ENCODE measurements at places on chromosomes 7 and 10. TPM values are rescaled to one million over a fixed set of nuclear protein-coding genes. Genes with fewer than 3 reads are reported as not detected.
A peak's percentile ranks its signal among the peaks of the same experiment; 100 is the strongest.

- DNase-seq: no peak
Measured at GRCh38 chr10:91569522-91569921, 63.3 kb downstream of the PPP1R3C start.

PPP1R9A gene
- 93.3 TPM for total RNA-seq

NEBL gene
- total RNA-seq: 64.0 TPM

DNA sequence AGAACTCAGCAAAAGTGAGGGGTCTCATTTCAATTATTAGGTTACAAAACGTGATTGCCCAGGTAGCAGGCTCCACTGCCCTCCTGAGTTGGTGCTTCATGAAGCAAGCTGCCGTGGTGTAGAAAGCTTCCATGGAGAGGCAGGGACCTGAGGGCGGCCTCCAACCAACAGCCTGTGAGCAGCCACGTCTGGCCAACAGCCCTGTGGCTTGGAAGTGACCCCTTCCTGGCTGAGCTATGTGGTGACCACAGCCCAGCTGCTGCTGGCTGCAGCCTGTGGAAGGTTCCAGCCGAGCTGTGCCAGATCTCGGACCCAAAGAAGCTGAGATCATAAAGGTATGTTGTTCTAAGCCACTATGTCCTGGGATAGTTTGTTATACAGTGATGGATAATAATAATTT lies 122.5 kb upstream of the KLF6 start:
- DNase-seq: no peak

GRCh38 chr10:73338801-73339368 lies 19.8 kb downstream of the CFAP70 start:
- no peak for DNase-seq

TRIM50 gene
- not detected for total RNA-seq

GRCh38 chr10:77492368-77492994 lies 145.1 kb downstream of the KCNMA1 start:
- DNase-seq: no peak

DPY19L1 gene
- 25.7 TPM for total RNA-seq

DNA sequence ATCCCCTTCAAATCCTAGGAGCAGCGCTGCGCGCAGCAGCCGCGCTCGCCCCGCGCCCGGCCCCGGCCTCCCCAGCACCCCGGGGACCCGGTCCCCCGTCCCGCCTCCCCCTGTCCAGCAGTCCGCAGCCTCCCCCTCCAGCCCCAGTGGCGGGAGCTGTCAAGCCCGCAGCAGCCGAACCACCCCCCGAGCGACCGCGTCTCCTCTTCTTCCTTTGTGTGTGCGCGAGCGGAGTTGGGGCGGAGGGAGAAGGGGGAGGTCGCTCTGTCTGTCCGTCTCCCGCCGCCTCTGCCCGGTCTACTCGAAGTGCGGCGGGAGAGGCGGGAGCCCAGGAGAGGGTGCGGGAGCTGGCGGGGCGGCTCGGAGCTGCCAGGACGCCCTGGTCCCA lies 375 bp upstream of the CHN2 start:
- DNase-seq: peak; percentile 48

LIPF gene
- total RNA-seq: not detected

ANKRD2 gene
- not detected for total RNA-seq

DNA sequence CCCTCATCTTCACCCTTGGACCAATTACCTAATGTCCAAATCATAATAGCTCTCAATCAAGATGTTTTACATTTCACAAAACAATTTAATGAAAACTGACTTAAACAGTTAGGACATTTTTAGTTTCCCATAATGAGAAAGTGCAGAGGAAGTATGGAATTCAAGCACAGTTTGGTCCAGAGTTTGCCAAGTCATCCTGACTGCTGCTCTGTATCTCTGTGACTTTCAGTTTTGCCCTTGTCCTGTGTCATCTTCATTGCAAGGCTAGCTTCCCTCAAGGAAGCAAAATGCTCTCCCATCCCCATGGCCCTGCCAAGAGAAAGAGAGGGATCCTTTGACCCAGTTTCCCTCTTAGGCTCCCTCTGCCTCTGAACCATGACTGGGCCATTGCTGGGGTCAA lies 7.9 kb upstream of the PLEKHS1 start:
- DNase-seq: no peak

- no peak for DNase-seq
Measured at GRCh38 chr10:44358080-44358771, 26.7 kb downstream of the CXCL12 start.

- no peak for DNase-seq
Measured at GRCh38 chr10:43000651-43001426, 76.0 kb upstream of the RET start.

DNA sequence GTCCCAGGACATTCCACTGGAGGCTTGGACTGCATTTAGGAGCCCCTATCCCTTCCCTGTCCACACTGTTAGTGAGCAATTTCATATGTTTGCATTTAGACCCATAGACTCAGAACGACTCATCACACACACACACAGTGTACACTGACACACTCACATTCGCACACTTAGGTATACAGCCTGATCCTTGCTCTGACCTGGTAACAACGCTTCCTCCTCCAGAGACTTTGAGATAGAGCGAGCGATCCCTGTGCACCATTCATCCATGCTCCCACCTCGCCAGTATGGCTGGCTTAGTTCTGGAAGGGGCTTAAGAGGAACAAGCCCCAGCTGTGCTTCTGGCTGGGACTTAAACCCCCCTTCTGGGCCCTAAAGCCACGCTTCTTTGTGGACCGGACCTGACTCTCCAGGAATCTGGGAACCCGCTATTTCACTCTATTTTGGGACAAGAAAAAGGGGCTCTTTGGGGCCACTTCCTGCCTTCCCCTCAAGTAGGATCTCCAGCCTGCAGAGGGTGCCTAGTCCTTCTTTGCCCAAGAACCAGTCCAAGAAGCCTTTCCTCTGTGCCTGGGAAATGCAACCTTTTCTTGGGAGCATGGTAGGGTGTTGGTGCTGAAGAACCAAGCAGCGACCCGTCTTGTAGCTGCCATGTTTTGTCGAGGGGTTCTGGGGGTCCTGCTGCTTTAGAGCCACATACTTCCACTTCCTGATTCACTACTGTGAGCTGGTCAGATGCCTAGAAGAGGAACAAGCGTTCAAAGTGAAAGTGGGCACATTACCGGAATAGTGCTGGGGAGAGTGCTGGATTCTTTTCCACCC lies 1.1 kb upstream of the HOXA13 start:
- DNase-seq: no peak

FAM3C gene
- total RNA-seq: 110 TPM

DNA sequence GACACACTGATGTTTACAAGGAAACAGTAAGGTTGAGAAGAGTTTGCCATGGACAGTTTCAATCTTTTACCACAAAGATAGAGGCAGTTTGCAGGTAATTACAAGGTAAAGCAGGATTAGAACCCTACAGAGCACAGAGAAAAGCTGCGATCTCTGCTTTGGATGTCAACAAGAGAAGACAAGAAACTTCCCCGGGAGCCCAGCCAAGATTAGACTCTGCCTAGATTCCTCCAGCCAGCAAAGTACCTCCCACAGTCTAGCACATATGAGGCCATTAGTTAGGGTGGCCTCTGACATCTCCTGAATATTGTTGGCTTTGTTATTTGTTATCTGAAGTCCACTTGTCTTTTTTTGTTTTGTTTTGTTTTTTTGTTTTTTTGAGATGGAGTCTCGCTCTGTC lies 178.1 kb downstream of the CALN1 start:
- DNase-seq: no peak

H2BK1 gene
- not detected for total RNA-seq

- DNase-seq: peak; percentile 33
Measured at GRCh38 chr7:107890493-107890961, 456 bp upstream of the DLD start.

DNA sequence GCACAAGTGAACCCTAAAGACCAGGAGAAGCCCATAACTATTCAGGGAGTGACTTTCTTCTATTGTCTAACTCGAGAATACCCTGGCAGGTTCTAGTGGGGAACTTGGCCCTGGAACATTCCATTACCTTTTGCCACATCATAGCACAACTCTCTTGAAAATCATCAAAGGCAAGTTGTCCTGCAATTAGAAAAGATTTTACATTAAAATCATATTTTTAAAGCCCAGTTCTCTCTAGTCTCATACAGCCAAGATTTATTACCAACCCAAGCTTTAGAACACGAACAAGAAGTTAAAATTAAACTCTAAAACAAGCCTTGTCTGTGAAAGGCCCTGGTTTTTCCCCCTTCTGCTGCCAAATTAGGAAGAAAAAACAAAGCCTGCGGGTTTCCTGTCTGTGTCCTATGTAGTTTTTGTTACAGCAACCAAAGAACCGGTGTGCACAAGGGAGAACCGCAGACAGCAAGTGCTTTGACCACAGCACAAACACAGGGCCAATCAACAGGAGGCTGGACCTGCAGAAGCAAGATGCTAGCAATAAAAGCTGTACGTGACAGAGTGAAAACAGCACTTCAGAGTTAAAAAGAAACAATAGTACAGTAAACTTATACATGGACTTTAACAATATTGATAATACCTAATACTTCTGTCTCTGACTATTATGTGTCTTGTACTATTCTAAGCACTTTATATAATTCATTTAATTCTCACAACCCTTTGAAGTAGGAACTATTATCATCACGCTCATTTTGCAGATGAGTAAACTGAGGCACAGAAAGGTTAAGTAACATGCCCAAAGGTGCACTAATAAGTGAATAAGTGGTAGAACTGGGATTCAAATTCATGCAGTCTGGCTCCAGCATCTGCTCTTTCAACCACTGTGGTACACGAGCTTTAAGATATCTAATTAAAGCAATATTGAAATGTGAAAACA lies 65.8 kb downstream of the STK17A start:
- no peak for DNase-seq

DNA sequence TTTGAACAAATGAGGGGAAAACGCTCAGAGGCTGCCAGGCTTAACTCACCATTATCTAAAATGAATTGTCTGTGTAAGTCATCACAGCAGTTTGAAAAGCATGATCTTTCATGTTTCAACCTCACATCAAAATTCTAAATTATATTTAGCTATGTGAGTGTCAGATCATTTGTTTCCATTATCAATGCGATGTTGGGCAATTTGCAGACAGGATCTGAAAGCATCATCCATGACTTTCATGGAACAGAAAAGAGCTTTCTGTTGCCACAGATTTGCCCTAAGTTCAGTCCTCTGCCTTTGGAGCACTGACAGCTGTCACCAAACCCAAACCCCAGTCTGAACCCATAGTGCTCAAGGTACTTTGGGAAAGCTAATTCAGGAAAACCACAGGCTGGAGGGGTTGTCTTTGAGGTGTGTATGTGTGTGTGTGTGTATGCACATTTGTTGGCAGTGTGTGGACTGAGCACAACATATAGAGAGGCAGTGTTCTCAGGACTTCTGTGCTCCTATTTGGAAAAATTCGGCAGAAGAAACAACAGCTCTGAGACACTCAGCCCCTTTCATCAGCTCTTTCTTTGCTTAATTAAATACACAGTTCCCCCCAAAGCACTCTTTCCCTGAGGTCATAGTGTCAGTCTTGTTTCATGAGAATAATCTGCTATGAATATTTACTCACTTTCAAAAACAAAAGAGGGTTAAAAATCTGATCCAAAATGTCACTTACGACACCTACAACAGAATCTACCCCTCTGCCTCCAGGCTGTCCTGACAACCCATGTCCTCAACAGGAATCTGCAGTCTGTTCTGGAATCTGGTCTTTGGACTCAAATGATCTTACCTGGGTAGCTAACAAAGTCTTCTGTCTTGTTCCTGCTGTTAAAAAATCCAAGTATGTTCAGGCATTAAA lies 188.5 kb upstream of the KLF14 start:
- DNase-seq: no peak

DNA sequence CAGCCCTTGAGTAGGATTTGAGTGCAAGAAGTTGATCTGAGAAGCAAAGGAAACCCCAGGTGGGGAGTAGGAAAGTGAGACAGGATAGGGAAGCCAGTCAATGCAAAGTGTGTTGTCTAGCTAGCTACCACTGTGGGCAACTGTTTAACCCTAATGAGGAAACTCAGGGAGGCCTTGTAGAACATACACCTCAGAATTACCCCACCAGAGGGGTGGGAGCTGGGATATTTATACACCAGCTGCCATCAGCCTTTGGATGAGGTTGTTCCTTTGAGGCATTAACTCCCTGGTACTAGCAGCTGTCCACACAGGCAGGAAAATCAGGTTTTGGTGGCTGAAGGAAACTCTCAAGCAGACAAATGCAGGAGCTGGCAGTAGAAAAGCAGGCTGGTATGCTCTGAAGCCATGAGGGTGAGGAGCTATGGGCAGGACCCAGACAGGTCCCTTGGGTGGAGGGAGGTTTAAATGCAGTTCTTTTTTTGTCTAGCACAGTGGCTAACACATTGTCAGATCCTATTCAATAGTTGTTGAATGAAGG lies 60.1 kb upstream of the ARID5B start:
- no peak for DNase-seq

DNA sequence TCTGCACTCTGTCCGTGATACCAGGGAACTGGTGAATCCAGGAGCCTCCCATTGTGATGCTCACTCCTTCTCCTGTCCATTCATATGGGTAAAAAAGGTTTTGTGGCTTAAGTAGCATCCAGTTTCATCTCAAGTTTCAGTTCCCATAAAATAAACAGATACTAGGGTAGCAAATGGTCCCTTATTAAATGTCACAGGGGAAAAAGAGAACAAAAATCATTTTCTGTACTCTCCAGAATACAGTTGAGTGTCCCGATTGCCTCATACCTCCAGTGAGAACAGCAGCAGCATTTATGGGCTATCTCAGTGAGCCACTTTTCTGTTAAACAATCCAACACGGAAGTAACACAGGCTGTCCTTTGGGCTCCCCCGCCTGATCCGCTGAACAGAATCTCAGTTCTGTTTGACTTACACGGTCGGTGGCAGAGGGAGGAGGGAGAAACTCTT lies 179.6 kb downstream of the CELF2 start:
- no peak for DNase-seq

HHEX gene
- 0.82 TPM for total RNA-seq

CCL24 gene
- total RNA-seq: not detected

- no peak for DNase-seq
Measured at GRCh38 chr7:106618480-106618879, 42.5 kb downstream of the CCDC71L start.

DNA sequence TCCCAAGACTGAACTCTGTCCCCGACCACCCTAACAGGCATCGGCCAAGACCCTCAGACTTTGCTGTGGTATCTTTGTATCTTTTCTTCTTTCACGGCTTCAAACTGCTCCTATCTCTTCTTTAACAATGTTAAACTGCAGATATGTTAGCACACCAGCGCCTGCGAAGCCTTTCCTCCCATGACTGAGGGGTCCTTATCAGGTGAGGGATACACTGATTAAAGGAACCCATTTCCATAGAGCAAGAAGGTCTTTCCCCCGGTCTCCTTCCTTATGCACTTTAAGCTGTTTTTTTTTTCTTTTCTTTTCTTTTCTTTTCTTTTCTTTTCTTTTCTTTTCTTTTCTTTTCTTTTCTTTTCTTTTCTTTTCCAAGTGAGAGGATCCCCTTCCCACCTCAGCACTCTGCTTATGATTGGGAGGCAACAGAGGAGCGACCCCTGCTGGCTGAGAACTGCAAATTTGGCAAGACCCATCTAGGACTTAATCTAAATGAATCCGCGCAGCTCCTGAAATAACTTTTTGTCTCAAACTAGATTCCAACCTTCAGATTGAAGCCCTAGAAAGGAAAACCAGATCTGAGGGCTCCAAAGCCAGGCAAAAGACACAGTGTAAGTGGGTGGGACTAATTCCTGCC lies 109.9 kb downstream of the ITGB8 start:
- no peak for DNase-seq
